ENCODE measurements at places on chromosomes 7 and 10.

- DNase-seq = no peak
Measured at GRCh38 chr7:53485354-53485753, 449.9 kb downstream of the POM121L12 start.

DNA sequence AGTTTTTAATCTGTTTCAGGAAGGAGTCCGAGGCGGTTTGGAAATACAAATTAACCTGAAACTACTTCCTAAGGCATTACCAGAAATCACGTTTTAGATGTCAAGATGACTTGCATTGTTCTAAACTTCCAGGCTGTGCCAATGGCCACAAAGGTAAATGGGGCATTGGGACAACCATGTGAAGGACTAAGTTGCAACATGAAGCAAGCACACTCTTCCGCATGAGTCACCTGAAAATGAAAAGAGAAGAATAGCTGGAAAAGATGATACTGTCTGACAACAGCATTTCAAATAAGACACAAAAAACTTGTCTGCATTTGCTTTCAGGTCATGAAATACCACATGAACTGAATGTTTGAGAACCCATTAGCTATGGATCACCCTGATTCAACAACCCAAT is 262.1 kb downstream of the AHR start:
- DNase-seq = no peak

GRCh38 chr10:109957092-109957797 is 33.9 kb upstream of the XPNPEP1 start:
- no peak for DNase-seq

DNA sequence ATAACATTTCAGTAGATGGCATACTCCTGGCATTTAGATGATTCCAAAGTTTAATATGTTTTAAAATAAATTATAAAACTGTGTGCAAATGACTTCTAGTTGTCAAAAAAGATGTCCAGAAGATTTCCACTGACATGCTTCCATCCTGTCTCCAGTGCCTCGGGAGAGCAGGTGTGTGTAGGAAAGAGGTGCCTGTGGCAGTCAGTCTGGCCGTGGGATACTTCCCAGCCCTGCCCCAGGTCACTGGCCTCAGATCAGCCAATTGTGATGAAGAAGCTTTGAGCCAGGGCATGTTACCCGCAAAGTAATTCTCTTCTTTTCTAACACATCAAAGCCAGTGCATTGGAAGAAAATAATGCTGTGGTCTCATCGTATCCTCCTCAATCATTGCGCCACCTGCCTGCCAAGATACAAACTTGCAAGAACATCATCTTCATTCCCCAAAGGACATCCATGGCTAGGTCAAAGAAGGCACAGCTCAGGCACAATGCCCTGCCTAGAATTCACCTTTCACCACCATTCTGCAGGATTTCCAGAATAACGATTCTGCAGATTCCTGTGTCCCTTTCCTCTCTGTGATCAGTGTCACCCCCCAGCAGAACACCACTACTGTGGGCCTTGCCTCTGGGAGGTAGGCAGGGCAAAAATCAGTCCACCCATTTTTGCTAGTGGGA is 6.3 kb upstream of the KCNMA1 start:
- peak; percentile 57 for DNase-seq

- no peak for DNase-seq
Measured at GRCh38 chr7:150982351-150982750, 4.2 kb upstream of the KCNH2 start.

- DNase-seq = no peak
Measured at GRCh38 chr7:91325726-91326125, 61.5 kb downstream of the FZD1 start.

- DNase-seq = no peak
Measured at GRCh38 chr10:61605221-61605620, 57.5 kb upstream of the CABCOCO1 start.

DNA sequence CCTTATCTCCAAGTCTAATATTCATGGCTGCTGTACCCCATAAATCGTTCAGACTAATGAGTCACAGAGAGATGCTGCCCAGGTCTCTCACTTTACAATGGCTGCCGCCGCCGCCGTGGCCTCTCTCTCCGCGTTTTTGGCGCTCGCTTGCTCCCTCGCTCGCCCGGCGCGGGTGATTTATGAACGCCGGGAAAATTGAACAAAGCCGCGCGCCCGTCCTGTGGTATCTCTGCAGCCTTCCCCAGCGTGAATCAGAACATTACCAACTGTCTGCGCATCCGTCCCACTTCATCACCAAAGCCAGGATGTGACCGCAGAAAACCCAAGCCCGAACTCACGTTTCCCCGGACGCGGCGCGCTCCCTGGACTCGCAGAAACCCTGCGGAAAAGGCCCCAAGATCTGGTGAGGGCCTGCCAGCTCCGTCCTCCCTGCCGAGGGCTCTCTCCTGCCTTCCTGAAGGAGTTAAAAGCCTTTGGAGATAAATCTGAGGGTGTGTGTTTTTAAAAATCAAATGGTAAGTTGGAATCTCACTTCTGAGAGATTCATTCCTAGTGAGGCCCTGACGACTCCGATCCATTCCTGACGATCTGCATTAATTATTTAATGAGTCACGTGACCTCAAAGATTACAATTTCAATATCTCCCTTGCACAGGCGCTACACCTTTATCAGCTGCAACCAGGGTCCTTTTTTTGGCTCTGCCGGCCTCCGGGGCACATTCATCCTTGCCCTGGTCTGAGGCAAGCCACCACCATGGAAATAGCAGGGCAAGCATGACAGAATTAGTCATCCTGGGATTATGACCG is 6.3 kb downstream of the HOXA4 start:
- peak; percentile 78 for DNase-seq

GRCh38 chr7:41882745-41883420 is 180.0 kb upstream of the INHBA start:
- no peak for DNase-seq

DNA sequence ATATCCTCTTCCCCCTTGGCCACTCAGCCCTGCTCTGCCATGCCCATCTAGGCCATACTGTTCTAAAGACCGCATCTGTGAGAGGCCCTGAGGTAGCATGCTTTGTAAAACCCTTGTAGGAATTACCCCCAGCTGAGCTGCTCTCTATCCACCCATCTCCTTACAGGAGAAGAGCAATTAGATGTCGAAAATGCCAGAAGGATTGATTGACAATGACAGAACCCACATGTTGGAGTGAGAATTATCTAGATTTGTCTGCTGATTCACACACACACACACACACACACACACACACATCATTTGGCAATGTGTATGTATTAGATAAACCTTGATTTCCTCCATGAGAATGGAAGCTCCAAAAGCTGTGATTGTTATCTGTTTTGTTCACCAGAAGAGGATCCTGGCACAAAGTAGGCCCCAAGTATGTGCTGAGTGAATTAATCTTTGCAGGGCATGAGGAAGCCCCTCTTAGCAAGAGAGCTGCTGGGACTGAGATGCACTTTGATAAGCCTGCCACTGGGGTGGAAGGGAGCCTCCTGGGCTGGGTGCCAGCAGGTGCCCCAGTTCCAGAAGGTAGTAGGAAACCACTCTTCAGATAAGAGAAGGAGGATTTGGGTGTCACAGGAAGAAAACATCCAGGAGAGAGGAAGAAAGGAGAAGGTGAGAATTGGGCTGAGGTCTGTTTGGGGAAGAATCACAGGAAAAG is 187.5 kb upstream of the ADO start:
- DNase-seq = no peak

- peak; percentile 68 for DNase-seq
Measured at GRCh38 chr7:116502201-116503096, 2.9 kb downstream of the CAV2 start.

DNA sequence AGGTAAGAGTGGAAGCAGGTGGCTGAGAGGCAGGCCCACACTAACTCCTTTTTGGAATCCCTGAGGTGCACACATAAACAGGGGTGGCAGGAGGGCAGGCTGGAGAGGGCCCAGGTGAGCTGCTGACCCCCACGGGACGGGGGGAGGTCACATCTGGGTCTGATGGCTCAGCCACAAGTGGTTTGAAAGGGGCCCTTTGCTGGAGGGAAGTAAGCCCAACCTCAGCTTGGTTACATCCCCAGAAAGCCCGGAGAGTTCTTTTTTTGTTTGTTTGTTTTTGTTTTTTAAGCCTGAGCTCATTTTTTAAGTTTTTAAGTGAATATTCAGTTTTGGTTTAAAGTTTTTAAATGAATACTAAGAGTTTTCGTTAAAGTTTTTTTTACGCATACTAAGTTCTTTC is 72.8 kb upstream of the CUX1 start:
- DNase-seq = no peak

GRCh38 chr10:27319752-27320431 is 79.3 kb upstream of the ACBD5 start:
- DNase-seq = peak; percentile 79

- DNase-seq = no peak
Measured at GRCh38 chr10:21888959-21889358, 114.6 kb downstream of the DNAJC1 start.

- DNase-seq = no peak
Measured at GRCh38 chr7:455110-455928, 64.3 kb downstream of the PDGFA start.

GRCh38 chr7:5699467-5700384 is 81.7 kb downstream of the RNF216 start:
- DNase-seq = no peak

- DNase-seq = peak; percentile 76
Measured at GRCh38 chr7:114243646-114244045, 171.0 kb upstream of the FOXP2 start.

GRCh38 chr7:106551936-106552335 is 109.0 kb downstream of the CCDC71L start:
- no peak for DNase-seq
